ENCODE measurements at places on chromosomes 16 and 17.

- DNase-seq, result no peak
Observed at GRCh38 chr17:4947010-4947410, 1.3 kb downstream of the PFN1 start.

- DNase-seq, result no peak
Observed at GRCh38 chr17:83081684-83082201, 2.3 kb downstream of the METRNL start.

GRCh38 chr16:4612977-4613635, 1.6 kb downstream of the UBALD1 start:
- DNase-seq, result no peak

DNA sequence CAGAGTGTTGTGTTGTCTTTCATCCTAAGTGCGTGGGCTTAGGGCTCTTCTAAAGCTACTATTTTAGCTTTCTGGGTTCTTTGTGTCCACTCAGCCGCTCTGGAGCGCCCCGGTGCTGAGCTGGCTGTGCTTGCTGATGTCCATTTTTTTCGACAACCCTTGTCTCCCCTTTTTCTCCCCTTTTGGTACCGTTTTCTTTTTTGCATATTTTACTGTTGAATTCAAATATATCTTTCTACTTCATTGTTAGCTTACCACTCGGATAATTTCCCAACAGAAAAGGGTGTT, 1.2 kb downstream of the SRRM2 start:
- DNase-seq, result no peak

DNA sequence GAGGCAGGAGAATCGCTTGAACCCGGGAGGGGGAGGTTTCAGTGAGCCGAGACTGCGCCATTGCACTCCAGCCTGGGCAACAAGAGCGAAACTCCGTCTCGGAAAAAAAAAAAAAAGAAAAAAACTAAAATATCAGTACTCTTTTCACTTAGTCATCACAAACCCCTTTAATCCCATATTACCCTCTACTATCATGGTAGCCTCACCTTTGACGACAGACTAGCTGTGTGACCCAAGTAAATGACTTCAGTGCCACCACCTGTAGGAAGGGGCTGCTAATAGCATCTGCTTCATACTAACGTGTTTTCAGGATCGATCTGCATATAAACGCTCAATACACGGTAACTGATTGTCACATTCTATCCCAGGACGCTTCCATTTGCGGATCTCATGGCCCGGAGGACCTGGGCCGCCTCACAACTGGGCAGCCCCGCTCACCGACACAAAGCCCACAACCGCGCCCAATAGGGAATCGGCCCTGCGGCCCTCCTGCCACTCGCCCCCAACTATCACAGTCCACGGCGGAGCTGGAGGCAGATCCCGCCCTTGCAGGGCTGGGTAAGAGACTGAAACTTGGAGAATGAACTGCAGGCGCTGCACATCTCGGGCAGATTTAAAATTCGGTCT, 1.1 kb upstream of the ZNF263 start:
- no peak for DNase-seq

GRCh38 chr17:58189436-58190146, 2.9 kb upstream of the EPX start:
- DNase-seq, result no peak

GRCh38 chr16:19677402-19677801, 40.6 kb downstream of the KNOP1 start:
- no peak for DNase-seq

DNA sequence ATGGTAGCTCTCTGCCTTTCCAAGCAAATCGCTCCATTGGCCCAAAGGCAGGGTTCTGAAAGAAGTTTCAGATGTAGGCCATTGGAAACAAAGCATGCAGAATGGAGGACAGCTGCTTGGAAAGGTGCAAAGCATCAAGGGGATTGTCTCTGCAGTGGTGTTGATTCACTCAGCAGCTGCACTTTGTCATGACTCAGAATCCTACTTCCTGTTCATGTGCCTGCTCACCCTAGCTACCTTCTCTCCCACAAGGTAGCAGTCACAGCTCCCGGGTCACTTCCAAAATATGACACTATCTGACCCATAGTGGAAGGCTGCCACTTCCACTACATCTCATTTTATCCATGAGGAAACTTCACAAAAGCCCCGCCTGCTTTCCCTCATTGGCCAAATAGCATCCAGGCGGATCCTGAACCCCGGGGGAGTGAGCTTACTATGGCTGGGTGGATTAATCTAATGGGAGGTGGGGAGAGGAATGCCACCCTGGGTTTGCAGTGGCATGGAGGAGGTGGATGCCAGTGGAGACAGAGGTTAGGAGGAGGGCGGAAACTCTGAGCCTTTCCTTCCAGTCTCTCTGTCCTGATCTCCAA, 74.7 kb upstream of the NKD1 start:
- no peak for DNase-seq

GRCh38 chr17:70132505-70132904, 36.8 kb upstream of the KCNJ2 start:
- no peak for DNase-seq

DNA sequence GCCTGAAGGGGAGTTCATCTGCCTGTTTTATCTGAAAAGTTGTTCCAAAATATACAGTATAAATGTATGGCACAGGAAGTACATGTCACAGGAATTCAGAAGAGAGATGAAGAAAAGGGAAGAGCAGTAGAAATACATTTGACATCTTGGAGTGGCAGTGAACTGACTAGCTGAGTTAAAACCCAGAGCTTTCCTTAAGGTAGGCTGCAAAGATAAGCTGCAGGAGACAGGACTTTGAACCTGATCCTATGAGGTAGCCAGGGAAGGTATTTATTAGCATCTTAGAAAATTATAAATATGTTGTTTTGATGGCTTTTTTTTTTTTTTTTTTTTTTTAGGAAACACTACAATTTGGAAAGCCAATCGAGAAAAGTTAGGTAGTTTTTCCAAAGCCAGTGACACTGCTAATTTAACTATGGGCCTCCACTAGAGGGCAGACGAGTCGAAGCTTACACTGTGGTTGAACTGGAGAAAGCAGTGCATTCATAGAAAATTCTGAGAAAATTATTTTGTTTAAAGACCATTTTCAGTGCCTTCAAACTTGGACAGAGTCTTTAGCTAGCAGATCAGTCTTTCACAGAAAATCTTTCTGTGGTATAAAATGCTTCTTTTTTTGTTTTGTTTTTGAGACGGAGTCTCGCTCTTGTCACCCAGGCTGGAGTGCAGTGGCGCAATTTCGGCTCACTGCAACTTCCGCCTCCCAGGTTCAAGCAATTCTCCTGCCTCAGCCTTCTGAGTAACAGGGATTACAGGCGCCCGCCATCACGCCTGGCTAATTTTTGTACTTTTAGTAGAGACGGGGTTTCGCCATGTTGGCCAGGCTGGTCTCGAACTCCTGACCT, 122.3 kb downstream of the SSH2 start:
- DNase-seq, result peak; percentile 68

GRCh38 chr16:23014592-23014991, 134.7 kb downstream of the USP31 start:
- no peak for DNase-seq

- no peak for DNase-seq
Observed at GRCh38 chr17:79201119-79201518, 126.5 kb downstream of the ENGASE start.

- DNase-seq, result no peak
Observed at GRCh38 chr16:84717484-84717883, 17.7 kb downstream of the USP10 start.

DNA sequence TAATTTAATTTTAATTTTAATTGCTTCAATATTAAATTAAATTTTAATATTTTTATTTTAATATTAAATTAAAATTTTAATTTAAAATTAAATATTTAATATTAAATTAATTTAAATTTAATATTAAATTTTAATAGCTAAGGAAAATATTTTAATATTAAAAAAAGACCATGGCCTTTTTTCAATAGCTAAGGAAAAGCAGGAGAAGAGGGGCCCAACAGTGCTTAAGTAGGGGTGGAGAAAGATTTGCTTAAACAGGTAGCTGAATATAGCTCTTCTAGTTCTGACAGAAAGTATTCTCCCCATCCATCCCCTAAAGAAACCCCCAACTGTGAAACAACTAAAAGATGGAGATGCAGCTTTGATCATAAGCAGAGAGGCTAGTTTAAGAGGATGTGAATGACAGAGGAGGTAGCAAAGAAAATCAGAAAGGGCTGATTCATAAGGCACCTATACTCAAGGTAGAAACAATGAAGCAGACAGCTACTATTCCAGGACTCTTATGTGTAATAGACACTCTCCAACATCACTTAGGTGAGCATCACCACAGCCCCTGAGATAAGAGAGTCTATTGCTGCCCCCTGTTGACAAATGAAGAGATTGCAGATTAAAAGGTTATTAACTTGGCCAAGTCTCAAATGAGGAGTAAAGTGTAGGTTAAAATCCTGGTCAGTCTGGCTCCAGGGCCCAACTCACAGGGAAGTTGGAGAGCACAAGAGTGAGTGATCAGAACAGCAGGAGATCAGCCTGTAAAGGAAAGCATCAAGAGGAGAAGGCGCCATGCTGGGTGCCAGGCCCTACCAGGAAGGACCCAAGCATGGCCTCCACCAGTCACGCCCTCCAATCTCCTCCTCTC, 7.8 kb upstream of the RNASEK start:
- peak; percentile 77 for DNase-seq

- DNase-seq, result no peak
Observed at GRCh38 chr17:59485946-59486345, 79.5 kb upstream of the DHX40 start.

DNA sequence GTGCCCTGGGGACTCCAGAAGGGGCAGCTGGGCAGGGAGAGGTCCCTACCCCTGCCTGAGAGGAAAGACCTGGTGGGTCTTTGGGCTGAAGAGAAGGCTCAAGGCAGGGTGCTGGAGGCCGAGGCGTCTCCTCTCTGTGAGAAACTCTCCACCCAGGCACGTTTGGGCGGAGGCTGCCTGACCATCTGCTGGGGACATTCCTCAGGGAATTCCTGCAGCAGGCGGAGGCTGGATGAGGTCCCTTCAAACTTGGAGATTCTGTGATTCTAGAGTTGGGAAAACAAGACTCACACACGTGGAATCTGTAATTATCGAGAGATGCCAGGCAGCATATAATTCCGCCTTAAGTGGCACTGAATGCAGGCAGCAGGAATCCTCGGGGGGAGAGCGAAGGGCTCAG, 21.1 kb upstream of the PHF12 start:
- no peak for DNase-seq

- DNase-seq, result peak; percentile 45
Observed at GRCh38 chr17:40608061-40608581, 39.5 kb downstream of the SMARCE1 start.

DNA sequence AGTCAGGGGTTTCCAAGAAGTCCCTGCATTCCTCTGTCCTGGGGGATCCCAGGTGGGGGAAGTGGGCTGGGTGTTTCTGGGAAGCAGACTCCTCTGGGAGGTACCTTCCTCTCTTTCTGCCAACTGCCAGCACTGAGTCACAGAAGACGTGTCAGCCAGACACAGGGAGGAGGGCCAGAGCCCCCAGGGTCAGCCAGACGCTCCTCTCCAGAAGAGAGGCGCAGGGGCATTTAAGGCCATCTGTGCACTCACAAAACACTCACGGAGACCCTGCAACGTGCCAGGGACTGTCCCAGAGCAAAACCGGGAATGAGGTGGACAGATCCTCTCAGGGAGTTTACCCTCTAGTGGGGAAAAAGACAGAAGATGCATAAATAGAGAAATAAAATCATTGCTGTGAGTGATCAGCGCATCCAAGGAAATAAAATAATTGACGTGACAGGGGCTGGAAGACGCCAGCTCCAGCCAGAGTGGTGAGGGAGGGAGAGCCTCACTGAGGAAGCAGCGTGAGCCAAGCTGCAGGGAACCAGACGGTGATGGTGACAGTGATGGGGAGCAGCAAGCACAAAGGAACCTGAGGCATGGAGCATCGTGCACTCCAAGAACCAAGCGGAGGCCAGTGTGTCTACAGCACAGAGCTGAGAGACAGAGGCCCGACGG, 105.4 kb downstream of the ZNF423 start:
- DNase-seq, result no peak

- DNase-seq, result no peak
Observed at GRCh38 chr16:23667355-23667659, 11.4 kb upstream of the PLK1 start.

- no peak for DNase-seq
Observed at GRCh38 chr16:69703638-69704037, 22.7 kb downstream of the NQO1 start.

- DNase-seq, result no peak
Observed at GRCh38 chr16:61270726-61271125, 765.5 kb downstream of the CDH8 start.

DNA sequence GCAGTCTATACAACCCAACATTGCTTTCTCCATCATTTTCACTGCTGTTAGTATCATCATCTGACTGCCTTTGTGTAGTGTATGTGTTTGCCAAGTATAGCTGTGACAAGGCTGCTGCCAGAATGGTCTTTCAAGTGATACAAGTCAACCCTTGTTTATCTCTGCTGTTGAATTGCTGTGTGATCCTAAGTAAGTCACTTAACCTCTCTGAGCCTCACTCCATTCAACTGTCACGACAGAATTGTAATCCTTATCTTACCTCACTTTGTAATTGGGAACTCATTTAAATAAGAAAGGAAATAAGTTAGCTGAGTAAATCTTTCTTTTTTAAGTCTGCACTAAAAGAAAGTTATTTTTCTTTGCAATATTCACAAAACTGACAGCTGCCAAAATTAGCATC, 340.6 kb downstream of the CA10 start:
- DNase-seq, result no peak

GRCh38 chr17:48391444-48391843, 38.6 kb downstream of the SKAP1 start:
- no peak for DNase-seq

- no peak for DNase-seq
Observed at GRCh38 chr16:20884240-20884556, 16.0 kb downstream of the DCUN1D3 start.

DNA sequence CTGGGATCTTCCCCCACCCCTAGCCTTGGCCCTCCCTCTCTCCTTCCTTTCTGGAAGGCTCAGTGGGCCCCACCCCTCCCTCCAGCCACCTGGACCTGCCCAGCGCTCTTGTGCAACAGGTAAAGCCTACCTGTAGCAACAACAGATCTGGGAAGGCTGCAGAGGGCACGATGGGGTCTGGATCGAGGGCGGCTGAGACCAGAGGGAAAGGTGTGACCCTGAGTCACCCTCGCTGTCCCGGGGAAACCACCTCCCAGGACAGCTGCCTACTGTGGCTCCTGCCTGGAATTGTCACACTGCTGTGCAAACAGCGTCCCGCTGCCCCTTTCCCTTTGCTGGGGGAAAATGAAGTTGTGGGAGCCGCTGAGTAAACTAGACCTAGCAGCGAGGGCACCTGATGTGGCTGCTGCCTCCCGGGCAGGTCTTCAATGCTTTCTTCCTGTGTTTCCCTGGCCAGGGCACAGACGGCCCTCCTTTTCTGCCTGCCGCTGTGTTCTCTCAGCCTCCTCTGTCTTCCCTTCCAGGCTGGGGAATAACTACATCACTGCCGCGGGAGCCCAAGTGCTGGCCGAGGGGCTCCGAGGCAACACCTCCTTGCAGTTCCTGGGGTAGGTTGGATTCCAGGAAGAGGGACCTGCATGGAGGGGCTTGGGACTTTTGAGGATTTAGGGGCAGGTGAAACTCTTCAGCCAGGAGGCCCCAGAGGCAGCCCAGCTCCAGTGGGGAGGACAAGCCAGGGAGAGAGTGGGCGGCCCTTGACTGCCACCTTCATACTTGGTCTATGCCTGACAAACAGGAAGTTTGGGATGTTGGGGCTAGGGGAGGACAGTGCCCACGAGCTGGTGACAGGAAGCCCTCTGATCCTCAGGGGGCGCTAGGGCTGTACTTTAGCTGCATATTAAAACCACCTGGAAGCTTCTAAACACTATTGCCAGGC, 22.2 kb upstream of the CYLD start:
- DNase-seq, result no peak
